ENCODE measurements at places on chromosomes 4 and X.

- DNase-seq = no peak
These were observed 57.3 kb downstream of the ABCG2 start for GRCh38 chr4:88101165-88101564.

- no peak for DNase-seq
These were observed 39.9 kb upstream of the TMEM192 start for GRCh38 chr4:165152527-165152926.

GRCh38 chr4:184861047-184861446, 35.3 kb upstream of the ACSL1 start:
- DNase-seq = no peak

DNA sequence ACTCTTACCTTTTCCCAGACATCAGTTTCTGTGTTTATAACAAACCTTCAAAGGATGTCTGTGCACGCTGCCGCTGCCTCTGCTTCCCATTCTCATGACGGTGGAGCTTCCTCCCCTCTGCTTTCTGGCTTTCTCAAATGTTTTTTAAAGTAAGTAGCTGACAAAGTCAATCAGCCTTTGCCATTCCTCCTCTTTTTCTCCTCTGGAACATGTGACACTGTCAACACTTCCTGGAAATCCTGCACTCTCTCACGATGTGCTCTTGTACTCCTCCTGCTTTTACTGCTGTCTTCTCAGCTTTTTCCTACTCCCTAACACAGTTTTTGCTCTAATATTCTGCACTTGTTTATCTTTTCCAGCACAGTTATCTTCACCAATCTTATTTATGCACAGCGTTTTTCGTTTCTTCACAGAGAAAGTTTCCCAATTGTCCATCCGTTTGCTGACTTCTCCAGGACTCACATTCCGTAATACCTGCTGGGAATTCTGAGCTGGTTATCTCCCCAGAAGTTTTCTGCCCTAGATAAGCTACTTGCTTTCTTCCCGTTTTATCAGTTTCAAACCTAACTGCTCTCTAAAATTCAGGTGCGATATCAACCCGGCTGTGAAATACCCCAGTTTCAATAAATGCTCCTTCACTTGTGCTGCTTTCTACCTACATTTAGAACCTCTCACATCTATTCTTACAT, 465.6 kb upstream of the AGA start:
- no peak for DNase-seq

- no peak for DNase-seq
These were observed 98.4 kb upstream of the TENM3 start for GRCh38 chr4:182144626-182145333.

DNA sequence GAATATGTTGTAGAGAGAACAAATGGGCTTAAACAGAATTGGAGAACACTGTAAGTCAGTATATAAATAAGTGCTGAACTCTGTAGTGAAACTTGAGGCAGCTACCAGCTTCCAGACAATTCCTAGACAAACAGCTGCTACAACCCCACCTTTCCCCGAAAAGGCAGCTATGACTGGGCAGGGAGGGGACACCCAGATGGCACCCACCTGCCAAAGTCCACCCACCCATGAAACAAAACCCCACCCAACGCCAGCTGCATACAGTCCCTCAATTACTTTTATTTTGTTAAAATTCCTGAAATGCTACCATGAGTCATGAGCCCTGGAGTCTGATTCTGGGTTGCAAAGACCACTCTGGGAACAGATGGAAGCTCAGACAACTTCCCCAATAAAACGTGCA, 24.4 kb downstream of the RELL1 start:
- no peak for DNase-seq

GRCh38 chr4:1794809-1795298, 1.8 kb downstream of the FGFR3 start:
- DNase-seq = no peak

GRCh38 chr4:142418697-142419096, 427.4 kb downstream of the INPP4B start:
- DNase-seq = no peak

GRCh38 chr4:167787231-167787630, 305.1 kb upstream of the ANXA10 start:
- DNase-seq = no peak

- no peak for DNase-seq
These were observed 1616.1 kb downstream of the C4orf33 start for GRCh38 chr4:130712038-130712437.

GRCh38 chrX:96989830-96990571, 106.3 kb downstream of the RPA4 start:
- no peak for DNase-seq

- no peak for DNase-seq
These were observed 51.2 kb downstream of the ZNF827 start for GRCh38 chr4:145887241-145887991.

GRCh38 chrX:12245650-12246645, 107.7 kb downstream of the FRMPD4 start:
- no peak for DNase-seq

- no peak for DNase-seq
These were observed 109.6 kb upstream of the PAQR3 start for GRCh38 chr4:79048878-79049277.

DNA sequence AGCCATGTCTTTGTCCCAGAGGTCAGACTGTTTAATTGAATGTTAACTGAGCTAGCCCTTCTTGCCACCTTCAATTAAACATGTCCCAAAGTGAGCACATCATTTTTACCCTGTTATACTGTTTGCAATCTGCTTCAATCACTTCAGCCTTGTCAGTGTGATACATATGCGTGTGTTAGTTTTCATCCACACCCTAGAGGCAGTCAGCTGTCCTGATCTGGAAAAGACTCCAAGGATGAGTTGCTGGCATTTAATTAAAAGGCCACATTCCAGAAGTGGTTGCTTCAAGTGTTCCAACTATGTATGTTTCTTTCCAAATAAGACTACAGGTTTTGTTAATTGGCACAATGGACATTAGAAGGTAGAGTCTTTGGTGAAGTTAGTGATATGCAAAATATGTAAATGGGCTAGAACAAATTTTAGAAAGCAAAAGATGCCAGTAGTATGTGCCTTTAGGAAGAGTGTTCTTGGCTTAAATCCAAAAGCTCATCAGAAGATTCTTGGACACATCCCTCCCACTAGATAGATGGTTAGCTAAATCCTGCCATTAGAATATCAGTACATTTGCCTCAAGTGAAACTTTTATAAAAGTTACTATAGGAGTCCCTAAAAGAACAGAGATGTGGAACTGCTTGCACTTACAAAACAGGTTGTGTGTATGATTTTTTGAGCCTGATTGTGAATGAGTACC, 79.5 kb upstream of the SLIT2 start:
- DNase-seq = no peak

- no peak for DNase-seq
These were observed 29.7 kb downstream of the OFD1 start for GRCh38 chrX:13764281-13764680.

- no peak for DNase-seq
These were observed 280.3 kb downstream of the SPRY1 start for GRCh38 chr4:123676890-123677229.

- no peak for DNase-seq
These were observed 7.1 kb upstream of the ELF2 start for GRCh38 chr4:139184129-139184528.

- DNase-seq = peak; percentile 3
These were observed 668.5 kb downstream of the PCDH18 start for GRCh38 chr4:136863756-136864155.

DNA sequence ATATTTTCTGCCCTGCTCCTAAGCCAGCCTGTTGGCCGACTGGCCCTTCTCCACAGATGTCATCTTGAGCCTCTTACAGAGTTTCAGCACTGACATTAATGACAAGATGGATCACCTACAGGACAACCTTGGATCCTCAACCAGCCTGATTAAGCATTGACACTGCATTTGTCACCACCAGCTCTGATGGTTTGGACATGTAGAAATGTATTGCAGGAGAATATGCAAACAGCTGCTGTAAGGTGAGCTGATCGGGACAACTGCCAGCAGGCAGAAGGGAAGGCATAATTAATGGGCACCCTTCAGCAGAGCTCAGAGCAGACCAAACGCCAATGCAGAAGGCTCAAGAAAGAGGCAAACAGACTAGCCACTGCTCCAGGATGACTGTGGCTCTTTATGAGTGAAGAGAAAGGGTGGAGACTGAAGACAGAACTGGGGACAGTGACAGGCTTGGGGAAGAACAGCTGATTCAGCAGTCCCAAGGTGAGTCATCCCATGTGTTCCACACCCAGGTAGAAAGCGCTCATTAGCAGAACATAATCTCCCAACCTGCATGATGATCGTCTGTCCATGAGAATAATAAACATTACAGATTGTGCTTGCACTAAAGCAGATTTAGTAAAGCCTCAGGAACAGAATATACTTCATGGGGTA, 6.7 kb downstream of the CORIN start:
- no peak for DNase-seq

GRCh38 chr4:5814421-5814820, 78.5 kb downstream of the CRMP1 start:
- no peak for DNase-seq

DNA sequence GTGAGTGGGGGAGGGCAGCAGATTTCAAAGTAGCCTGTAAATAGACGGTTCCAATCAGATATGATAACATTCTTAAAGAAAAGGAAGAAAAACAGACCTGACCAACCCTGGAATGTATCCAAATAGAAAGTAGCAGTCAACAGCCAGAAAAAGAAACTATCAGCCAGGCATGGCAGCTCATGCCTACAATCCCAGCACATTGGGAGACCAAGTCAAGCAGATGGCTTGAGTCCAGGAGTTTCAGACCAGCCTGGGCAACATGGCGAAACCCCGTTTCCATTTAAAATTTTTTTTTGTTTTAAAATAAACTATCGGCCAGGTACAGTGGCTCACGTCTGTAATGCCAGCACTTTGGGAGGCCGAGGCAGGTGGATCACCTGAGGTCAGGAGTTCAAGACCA, 125.0 kb downstream of the THOC2 start:
- no peak for DNase-seq

- DNase-seq = peak; percentile 15
These were observed 13.9 kb upstream of the DCK start for GRCh38 chr4:70979445-70980008.

DNA sequence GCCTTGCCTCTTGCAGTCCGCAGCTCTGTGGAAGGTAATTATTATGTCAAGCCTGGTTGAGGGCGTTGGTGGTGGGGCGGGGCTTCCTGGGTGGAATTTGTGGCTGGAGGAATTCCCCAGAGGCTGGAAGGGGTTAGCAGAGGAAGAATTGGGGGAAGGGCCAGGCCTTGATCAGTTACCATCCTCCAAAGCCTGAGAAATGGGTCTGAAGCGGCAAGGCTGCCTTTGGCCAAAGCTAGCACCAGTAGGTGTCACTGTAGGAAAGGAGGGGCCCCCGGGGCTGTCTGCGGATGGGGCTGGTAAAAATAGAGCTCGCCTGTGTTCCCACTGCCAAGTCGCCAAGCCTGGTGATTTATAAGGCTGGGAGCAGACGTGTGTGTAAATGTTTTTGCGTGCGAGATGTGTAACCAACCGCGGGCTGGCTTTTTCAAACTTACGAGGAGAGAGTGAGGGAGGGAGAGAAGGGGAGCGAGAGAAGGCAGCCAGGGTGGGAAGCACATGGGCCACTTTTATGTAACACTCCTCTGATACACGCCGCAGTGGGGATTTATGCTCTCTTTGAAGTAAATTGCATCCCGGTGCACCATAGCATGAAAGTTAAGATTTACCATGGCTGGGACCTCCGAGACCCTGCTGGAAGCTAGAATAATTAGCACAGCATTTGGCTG, 367.0 kb downstream of the BCOR start:
- DNase-seq = no peak

DNA sequence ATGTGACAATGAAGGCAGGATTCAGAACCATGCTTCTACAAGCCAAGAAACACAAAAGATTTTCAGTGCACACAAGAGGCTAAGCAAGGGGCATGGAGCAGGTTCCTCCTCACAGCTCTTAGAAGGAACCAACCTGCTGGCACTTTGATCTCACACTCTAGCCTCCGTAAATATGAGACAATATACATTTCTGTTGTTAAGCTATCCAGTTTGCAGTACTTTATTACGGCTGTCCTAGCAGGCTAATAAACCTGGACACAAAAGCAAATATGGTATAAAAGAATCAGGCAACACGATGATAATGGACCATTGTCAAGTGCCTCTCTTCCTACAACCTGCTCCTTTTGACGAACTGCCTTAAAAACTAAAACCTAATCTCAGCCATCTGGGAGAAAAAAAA, 114.5 kb downstream of the ZAR1 start:
- no peak for DNase-seq

DNA sequence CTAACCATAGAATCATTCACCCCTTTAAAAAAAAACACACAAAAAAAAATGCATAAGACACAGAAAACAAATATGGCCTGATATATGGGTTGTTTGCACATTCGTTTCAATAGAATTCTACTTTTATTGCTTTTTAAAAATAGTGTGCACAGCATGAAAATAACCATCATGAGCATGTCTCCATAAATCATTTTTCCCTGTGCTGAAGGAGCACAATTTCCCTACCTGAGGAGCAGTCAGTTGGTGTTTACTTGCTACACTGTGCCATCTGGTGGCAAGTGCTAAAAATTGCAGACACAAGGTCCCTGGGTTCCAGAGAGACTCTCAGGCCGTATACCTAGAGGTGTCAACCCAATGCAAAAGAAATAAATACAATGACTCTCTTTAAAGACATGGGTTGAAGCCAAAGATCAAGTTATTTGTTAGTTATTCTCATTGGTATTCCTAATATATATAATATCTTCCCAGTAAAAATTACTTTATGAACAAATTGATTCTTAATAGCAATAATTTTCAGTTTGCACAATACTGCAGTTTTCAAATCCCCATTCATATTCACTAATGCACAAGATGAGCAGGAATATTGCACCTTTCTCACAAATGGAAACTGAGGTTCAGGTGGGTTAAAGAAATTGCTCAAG, 551.4 kb downstream of the IQCM start:
- DNase-seq = peak; percentile 4

DNA sequence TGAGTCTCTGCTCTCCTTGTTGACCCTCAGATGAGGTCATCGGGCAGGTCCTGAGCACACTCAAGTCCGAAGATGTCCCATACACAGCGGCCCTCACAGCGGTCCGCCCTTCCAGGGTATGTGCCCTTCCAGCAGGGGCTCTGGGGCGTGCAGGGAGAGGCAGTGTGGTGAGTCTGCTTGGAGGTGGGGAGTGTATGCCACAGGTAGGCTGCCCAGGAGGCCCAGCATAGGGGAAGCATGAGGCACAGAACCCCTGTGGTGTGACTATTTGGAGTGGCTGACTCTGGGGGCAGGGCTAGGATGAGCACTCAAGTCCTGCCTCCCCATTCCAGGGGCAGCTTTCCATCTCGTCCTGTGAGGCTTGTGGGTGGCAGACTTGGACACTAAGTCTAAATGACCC, 3.3 kb upstream of the GDI1 start:
- DNase-seq = no peak

- DNase-seq = peak; percentile 88
These were observed at the start of gene WAS for GRCh38 chrX:48683411-48683982. WAS (plus strand) TSS chrX:48683799; CDS start chrX:48683854, 55 bp downstream.

- DNase-seq = no peak
These were observed 1.6 kb downstream of the TSC22D3 start for GRCh38 chrX:107773906-107774435.

DNA sequence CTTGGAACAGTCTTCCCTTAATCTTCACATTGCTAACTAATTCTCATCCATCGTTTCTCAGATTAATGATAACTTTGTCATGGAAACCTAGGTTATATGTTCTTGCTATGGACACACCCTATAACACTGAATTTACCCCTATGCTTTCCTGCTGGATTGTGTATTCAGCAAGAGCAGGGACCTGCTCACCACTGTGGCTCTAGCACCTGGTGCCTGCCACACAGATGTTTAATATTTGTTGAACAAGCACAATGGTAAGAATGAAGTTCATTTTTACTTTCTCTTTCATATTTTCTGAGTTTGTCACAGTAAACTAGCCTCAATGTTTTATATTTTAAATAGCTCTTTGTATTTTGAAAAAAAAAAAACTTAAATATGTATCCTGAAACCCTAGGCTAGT, 734.0 kb upstream of the DIAPH2 start:
- no peak for DNase-seq

Measured in HL-60 (cell line).